ENCODE measurements at places on chromosomes 13 and 19.

- peak; percentile 31 for DNase-seq
These were observed 19.9 kb downstream of the TINCR start for GRCh38 chr19:5547881-5548280.

DNA sequence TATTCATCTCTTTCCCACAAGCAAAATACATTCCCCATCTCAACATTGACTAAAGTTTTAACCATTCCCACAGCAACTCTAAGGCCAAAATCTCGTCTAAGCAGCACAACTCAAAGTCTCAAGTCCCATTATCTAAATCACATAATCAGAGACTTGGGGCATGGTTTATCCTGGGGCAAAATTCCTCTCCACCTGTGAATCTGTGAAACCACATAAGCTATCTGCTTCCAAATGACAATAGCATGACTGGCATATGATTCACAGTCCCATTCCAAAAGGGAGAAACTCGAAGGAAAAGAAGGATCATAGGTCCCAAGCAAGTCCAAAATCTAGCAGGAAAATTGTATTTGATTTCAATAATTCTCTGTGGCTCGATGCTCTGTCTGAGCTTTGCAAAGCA, 73.0 kb downstream of the ANKRD10 start:
- no peak for DNase-seq

- no peak for DNase-seq
These were observed 1533.0 kb downstream of the UQCRFS1 start for GRCh38 chr19:27679905-27680304.

DNA sequence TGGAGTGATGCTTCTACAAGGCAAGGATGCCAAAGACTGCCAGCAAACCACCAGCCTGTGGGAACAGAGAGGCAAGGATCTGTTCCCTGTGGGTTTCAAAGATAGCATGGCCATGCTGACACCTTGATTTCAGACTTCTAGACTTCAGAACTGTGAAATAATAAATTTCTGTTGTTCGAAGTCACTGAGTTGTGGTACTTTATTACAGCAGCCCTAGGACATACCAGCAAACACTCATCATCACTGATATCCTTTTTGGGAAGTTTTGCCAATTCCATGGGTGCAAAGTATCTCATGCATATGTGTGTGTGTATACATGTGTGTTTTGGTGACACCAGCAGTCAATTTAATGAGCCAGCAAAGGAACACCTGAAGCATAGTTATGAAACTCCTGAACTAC, 21.0 kb downstream of the LMO7 start:
- DNase-seq: no peak

DNA sequence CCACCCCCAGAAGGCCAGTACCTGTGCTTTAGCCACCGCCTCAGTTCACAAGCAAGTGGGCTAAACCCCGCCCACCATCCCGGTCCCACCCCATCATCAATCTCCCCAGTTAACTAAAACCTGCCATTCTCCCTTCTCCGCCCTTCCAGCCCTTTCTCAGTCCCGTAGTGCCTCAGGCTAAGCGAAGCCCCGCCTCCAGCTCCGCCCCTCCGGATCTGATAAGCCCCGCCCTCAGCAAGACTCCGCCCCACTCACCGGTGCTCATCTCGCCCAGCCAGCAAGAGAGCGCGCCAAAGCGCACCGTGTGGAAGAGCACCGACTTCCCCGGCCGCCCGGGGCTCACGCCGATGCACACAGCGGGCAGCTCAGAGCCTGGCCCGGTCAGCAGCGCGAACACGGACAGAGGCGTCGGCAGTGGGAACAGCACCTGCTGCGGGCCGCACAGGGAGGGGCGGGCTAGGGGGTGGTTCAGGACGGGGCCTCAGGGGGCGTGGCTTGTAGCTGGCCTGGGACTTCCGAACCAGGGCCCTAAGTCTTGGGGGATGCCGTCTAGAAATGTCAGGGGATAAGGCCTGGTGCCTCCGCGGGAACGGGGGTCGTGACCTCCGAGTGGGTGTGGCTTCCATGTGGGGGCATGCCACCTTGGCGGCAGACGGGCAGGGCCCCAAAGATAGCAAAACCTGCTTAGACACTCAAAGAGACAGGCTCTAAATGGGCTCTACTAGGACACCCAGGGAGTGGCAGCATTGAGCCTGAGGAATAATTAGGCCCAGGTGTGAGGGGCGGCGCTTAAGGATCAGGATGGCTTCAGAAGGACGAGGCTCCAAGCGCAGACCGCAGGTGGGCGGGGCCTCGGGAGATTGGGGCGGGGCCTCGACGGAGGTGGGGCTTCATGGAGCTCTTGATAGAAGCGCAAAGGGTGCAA, 21.4 kb downstream of the MAP4K1 start:
- DNase-seq: peak; percentile 6

- no peak for DNase-seq
These were observed 11.4 kb upstream of the SCEL start for GRCh38 chr13:77523834-77524728.

DNA sequence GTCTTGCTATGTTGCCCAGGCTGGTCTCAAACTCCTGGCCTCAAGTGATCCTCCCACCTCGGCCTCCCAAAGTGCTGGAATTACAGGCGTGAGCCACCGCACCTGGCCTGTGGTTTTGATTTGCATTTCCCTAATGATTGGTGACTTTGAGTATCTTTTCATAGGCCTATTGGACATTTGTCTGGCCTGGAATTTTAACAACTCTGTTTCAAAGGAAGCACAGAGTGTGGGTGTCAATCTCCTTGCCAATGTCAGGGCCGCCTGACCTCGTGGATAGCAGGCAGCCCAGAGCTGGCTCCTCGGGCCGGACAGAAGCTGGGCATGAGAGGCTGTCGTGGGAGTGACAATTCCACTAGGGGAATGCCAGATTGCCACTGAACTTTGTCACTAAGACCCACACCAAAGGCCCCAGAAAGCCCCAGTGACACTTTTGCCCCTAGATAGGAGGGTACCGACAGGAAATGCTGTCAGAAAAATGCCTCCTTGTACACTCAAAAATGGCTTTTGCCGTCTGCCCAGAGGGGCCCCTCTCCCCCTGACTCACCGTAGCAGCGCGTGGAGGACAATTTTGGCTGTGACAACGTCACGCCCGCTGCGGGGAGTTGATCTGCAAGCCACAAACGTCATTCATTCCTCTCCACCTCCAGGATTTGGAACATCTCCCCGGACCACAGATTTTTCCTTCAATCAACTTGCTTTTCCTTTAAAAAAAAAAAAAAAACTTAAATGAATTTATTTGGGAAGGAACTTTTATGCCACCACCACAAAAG, 11.7 kb upstream of the ADGRE5 start:
- no peak for DNase-seq

- DNase-seq: peak; percentile 1
These were observed 1.5 kb downstream of the HS6ST3 start for GRCh38 chr13:96091164-96092117.

GRCh38 chr13:70255406-70255991, 147.2 kb upstream of the KLHL1 start:
- no peak for DNase-seq

DNA sequence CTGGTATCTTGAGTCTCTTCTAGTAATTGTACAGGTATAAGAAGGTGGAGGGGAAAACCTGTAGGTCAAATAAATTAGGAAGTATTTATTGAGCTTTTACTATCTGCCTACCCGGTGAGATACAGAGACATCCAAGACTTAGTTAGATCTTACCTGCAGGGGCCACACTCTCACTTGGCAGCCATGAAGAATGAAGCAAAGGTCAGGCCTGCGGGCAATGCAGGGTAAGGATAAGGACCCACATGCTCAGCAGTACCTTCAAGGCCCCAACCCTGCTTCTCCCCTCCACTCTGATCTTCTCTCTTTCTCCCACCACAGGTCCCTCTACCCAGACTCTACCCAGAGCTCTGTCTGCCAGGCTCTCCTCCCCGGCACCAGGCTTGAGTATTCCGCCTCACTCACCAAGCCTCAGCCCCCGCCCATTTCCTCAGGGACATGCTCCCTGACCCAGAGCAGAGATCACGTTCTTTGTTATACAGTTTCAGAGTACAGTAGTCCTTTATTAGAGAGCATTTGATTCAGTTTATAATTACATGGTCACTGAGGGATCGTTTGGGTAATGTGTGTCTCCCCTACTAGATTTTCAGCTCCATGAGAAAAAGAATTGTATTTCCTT, 18.9 kb upstream of the CLDN10 start:
- DNase-seq: no peak

DNA sequence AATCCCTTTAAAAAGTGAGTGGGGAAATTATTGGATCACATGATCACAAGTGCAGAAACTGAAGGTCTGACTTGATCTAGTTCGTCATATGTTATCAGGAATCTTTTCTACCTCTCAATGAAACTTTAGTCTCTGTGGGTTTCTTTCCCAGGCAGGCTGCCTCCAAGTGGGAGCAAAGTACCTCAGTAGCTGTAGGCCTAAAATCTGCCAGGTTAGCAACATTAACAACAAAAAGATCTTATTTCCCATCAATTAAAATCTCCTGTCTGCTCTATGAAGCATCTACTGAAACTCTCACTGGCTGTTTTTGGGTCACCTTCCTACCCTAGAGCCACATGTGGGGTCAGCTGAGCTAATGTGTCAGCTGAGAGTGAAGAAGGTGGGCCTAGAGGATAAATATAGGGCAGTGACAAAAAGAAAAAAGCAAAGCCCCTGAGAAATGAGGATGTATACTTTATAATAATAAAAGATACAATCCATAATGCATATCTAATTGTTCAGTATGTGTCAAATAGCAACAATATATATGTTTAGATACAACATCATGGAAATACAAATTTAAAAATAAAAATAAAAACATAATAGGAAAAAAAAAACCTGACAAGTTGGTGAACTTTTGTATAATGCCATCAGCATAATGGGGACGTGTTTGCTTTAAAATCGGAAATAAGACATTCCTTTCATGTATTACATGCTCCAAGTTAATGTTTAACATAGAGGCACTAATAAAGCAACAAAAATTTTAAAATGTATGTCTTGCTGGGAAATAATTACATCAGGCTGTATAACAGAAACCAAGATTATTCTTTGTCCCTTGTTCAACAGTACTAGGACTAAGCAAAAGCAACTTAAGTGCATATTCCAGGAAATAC, 141.1 kb downstream of the GPC5 start:
- DNase-seq: no peak

- DNase-seq: no peak
These were observed 60.7 kb upstream of the MCF2L start for GRCh38 chr13:112908342-112908741.

GRCh38 chr13:22024381-22024994, 353.6 kb downstream of the FGF9 start:
- no peak for DNase-seq

GRCh38 chr13:27662738-27663470, 41.2 kb downstream of the POLR1D start:
- no peak for DNase-seq

DNA sequence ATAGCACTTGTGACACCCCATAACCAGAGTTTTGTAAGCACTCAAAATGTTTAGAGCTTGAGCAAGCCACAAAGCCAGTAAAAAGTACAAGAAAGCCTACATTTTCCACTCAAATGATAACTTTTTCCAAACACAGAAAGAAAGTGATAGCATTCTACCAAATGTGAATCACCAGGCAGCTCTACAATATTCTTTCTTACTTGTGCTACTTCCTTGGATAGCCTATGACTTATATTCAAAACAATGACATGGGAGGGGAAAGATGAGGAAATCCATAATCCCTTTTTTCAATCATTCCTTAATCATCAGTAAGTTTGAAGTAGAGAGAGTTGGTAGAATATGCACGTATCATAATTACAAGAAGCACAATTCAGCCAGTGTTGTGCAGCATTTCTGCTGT, 650.8 kb upstream of the PCDH9 start:
- peak; percentile 51 for DNase-seq

GRCh38 chr19:39130337-39131254, 5.0 kb downstream of the PAK4 start:
- DNase-seq: no peak

GRCh38 chr13:38202740-38203139, 146.9 kb upstream of the UFM1 start:
- DNase-seq: peak; percentile 49

- DNase-seq: peak; percentile 86
These were observed 984 bp downstream of the SIX5 start for GRCh38 chr19:45767881-45768654.

DNA sequence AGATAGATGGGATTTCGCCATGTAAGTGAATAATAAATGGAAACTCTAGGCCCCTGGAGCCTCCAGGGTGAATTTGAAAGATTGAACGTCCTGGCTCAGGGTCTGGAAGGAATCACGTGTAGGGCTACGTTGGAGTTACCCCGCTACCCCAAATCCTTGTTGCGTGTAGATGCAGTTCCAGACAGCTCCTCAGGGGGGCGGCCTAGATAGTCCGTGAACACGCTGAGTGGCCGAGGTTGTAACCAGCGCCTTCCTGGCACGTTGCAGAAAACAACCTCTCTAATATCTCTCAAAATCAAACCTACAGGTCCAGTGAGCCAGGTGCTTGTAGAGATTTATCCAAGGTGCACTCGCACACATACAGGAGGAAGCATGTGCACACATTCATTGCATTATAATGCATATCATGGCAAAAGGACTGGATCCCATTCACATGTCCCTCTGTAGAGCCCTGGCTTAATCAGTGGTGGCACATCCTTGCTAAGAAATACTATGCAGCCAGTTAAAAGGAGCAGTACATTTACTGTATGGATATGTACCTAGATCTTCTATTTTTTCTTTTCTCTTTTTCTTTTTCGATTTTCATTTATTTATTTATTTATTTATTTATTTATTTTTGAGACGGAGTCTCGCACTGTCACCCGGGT, 2.5 kb upstream of the KEAP1 start:
- DNase-seq: peak; percentile 68

DNA sequence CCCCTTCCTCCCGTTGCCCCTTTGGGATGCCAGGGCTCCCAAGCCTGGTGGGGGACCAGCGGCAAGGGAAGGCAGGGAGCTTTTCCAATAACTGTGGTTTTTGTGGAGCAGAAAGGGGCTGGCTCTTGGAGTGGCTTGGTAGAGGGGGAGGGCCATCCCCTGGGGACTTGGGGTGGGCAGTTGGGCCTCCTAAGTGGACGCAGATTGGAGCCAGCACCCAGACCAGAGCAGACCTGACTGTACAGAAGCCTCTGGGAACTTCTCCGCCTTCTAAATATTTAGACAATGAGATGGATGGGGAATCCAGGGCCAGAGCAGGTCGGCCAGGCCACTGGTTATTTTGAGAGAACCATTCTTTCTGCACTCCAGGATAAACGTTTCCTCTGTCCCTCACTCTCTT, 4.2 kb downstream of the PTGIR start:
- DNase-seq: no peak

DNA sequence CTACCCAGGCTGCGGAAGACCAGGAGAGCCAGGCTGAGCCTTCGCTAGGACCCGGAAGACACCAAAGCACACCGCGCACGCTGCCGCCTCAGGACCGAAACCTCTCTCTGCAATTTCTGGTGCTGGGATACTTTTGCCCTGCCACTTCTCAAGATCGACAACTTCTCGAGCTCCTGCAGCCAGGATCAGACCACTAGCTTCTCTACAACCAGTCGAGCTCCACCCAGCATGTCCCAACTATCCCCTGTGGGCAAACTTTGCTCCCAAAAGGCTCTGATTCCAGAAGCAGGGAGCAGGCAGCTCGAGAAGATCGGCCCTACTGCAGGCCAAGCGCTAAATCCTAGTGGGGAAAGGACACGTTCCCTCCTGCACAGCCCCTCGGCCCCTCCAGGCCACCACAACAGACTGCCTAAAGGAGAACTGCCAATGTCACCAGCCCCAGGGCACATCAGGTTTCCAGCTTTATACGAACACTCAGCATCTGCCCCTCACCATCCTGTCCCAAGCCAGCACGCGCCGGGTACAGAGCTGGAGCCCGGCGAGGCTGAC, 979 bp downstream of the AKAP8 start:
- peak; percentile 67 for DNase-seq

Data from iris pigment epithelial cell (primary cell).